ENCODE measurements at places on chromosomes 13 and 19.

DNA sequence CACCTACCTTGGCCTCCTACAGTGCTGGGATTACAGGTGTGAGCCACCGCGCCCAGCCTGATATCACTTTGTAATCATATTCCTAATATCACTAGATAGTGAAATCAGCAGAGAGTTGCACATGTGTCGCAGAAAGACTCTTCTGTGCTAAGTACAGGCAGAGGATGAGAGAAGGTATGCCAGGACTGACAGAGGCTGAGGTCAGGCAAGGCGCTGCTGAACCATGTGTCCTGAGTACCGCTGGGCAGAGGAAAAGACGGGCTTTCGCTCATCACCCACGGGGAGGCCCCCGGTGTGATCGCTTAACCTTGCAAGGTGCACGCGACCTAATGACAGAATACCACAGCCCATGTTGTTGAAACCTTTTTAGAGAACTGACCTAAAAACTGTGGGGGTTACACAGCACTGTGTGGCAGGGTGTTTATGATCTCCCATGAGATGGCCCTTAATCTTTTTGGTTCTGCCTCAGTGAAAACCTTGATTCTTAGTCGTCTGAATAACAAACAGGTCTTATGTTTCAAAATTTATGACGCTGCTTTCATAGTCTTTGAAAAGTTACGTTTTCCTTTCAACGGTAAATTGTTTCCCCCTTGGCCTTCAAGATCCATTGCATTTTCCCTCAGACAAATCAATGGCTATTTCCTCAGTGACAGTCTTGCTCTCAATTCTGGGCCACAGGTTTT lies 12.2 kb downstream of the GJA3 start:
- no peak for DNase-seq

GRCh38 chr19:14349426-14349825 lies 31.8 kb upstream of the ADGRE5 start:
- DNase-seq, result no peak

DNA sequence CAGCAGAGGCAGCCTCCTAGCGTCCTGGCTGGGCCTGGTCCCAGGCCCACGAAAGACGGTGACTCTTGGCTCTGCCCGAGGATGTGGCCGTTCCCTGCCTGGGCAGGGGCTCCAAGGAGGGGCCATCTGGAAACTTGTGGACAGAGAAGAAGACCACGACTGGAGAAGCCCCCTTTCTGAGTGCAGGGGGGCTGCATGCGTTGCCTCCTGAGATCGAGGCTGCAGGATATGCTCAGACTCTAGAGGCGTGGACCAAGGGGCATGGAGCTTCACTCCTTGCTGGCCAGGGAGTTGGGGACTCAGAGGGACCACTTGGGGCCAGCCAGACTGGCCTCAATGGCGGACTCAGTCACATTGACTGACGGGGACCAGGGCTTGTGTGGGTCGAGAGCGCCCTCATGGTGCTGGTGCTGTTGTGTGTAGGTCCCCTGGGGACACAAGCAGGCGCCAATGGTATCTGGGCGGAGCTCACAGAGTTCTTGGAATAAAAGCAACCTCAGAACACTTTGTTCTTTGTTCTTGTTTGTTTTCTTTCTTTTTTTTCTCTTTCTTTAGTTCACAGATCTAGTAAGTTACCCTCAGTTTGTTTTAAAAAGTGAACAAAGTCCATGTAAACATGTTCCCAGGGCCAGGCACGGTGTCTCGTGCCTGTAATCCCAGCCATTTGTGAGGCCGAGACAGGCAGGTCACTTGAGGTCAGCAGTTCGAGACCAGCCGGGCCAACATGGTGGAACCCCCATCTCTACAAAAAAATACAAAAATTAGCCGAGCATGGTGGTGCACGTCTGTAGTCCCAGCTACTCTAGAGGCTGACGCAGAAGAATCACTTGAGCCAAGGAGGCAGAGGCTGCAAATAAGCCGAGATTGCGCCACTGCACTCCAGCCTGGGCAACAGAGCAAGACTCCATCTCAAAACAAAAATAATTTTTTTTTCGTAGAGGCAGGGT lies 10.2 kb downstream of the ANGPTL4 start:
- no peak for DNase-seq

- DNase-seq, result no peak
Observed at GRCh38 chr13:38024431-38024830, 154.9 kb upstream of the TRPC4 start.

- no peak for DNase-seq
Observed at GRCh38 chr13:49296659-49297058, 48.9 kb downstream of the CDADC1 start.

DNA sequence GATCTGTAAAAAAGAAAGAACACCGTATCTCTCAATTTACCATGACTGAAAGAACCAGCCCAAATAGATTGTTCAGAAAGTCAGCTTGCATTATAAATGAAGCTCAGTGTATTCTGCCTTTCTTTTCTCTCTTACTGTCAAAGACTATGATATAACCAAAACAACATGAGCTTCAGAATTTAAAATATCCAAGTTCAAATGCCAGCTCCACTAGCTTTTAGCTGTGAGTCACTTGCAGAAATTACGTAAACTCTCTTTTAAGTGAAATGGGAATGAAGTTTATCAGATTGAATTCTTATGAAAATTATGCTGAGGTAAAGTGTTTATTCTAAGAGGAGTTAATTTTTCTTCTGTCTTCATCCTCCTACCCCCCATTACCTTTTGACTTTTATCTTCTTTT lies 20.0 kb upstream of the POSTN start:
- DNase-seq, result no peak

GRCh38 chr13:70798385-70798784 lies 690.1 kb upstream of the KLHL1 start:
- no peak for DNase-seq

GRCh38 chr13:111953546-111954178 lies 113.3 kb upstream of the SOX1 start:
- DNase-seq, result no peak

Data from 8988T (cell line).